Stimulated activated CD8-positive, alpha-beta memory T cell treated with anti-CD3 and anti-CD28 coated beads, Interleukin-4, amount 100 ng/mL, for 1 hour (primary cell): ENCODE measurements at places on chromosomes 7 and 10.

GRCh38 chr7:83105948-83106347 is 56.7 kb downstream of the PCLO start:
- no peak for DNase-seq

- DNase-seq: no peak
These were observed 1288.0 kb upstream of the SORCS1 start for GRCh38 chr10:108452533-108452932.

DNA sequence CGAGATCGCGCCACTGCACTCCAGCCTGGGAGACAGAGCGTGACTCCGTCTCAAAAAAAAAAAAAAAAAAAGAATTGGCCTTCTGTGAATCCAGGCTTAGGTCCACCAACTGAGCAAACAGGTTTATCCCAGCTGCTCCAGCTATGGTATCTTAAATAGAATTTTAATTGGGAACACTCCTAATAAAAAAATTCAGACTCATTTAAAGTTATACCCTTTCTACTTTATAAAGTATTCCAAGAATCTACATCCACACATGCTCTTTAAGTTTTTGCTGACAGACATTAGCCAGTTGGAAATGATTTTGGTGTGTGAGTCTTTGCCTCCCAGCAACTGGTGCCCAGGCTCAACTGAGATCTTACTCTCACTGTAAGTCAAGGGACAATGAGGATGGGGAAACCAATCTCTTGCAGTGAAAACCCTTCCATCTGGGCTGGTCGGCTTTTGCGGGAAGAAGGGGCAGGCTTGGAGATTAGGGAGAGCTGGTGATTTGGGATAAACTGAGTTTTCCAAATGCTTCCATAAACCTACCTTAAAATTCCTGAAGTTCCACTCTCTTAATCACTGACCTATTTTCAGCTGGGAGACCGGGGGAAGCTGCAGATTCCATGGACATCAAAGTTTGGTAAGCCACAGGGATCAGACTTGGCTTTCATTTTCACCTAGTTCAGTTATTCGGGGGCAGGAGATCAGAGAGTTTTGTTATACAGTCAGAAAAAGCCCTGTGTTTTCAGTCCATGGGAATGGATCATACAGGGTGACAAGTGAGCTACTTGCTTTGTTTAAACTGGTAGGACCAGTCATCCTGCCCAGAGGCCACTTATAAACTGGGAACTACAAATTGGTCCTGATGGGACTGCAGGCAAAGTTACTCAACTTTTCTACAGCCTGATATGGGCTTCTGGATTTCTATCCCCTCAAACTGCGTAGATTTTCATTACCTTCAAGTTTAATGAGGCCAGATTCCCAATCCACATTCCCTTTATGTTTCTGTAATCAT is 89.3 kb upstream of the ZNF746 start:
- DNase-seq: no peak

GRCh38 chr10:95605163-95605562 is 44.0 kb upstream of the SORBS1 start:
- no peak for DNase-seq

GRCh38 chr10:131161087-131161486 is 150.4 kb downstream of the TCERG1L start:
- DNase-seq: no peak

GRCh38 chr7:83520726-83521125 is 128.2 kb downstream of the SEMA3E start:
- no peak for DNase-seq

GRCh38 chr10:110103921-110104461 is 96.2 kb downstream of the ADD3 start:
- DNase-seq: no peak

- DNase-seq: no peak
These were observed 491.8 kb upstream of the SEMA3A start for GRCh38 chr7:84686373-84686772.
